ENCODE measurements at places on chromosomes 1 and 21.

DNA sequence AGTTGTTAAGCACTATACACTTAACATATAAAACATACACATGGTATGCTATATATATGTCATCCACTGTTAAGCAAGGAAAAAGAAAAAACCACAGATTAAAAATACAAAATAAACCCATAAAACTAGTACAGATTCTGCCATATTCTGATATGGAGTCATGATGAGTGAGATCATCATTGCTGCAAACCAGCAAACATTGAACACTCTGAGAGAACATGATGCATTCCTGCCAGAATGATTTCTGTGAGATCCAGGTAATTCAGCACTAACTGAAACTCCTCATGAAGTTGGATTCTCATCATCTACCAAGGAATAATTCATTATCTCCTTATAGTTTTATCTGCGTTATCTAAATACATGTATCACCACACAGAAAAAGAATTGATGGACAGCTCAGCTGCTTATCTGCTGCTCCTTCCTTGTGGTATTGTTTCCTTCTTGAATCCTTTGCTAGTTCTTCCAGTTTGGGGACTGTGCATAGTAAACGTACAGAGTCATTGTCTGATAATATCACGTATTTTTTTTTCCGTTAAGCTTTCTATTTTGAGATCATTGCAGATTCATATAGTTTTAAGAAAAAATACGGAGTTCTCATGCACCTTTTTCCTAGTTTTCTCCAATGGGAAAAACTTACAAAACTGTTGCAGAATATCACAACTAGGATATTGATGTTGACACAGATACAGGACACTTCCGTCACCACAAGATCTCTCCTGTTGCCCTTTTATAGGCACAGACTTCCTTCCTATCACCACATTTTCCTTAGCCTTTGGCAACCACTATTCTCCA lies 9.3 kb downstream of the RAB4A start:
- no peak for DNase-seq

- peak; percentile 88 for DNase-seq
Observed at GRCh38 chr1:219812491-219813203, 115.7 kb downstream of the SLC30A10 start.

DNA sequence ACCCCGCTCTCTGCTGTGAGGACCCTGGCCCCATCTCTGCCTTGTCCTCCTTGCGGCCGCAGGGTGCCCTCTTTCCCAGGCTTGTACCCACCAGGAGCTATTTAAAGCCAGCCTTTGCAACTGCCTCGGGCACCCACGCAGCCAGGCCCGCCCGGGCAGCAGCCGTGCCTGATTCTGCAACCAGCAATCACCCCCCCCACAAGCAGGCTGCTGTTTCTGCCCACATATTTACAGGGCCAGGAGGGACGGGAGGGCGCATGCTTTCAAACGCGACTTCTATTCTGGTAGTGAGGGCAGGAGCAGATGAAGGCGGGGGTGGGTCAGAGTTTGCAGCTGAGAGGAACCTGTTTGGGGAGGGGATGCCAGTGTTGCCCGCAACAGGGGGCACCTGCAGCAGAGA lies 13.6 kb downstream of the GABRD start:
- DNase-seq = no peak

- no peak for DNase-seq
Observed at GRCh38 chr1:61436491-61437120, 288.3 kb downstream of the TM2D1 start.

DNA sequence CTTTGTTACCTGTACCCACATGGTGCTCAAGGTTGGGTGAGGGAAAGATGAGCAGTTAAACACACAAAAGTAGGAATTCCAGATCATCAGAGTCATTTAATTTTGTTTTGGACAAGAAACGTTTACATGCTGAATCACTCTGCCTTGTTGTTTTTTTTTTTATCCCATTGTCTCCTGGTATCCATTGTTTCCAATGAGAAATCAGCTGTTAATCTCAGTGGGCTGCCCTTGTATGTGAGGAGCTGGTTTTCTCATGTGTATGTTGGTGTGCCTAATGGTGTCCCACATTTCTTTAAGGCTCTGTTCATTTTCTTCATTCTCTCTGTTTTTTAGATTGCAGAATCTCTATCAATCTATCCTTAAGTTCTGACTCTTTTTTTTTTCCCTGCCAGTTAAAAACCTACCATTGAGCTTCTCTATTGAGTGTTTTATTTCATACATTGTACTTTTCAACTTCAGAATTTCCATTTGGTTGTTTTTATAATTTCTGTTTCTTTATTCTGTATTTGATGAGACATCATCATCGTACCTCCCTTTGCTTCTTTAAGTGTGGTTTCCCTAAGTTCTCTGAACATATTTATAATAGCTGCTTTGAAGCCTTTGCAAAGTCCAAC lies 8.8 kb upstream of the OBSCN start:
- DNase-seq = no peak

- DNase-seq = no peak
Observed at GRCh38 chr1:76824106-76824505, 43.2 kb upstream of the ST6GALNAC5 start.

GRCh38 chr1:179550746-179551682 lies 24.7 kb downstream of the NPHS2 start:
- DNase-seq = no peak

GRCh38 chr1:94805912-94806311 lies 14.2 kb upstream of the SLC44A3 start:
- peak; percentile 36 for DNase-seq

DNA sequence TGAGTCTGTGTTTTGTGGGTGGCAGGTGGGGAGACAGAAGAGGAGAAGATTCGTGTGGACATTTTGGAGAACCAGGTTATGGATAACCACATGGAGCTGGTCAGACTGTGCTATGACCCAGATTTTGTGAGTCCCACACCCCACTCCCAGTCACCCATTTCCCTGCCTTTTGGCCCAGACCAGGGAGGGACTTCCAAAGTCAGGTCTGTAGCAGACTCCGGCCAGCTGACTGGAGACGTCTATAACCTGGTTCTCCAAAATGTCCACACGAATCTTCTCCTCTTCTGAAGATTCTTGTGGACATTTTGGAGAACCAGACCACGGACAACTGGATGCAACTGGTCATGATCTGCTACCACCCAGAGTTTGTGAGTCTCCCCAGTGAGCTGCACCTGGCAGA lies 1.6 kb downstream of the GSTM5 start:
- DNase-seq = no peak

DNA sequence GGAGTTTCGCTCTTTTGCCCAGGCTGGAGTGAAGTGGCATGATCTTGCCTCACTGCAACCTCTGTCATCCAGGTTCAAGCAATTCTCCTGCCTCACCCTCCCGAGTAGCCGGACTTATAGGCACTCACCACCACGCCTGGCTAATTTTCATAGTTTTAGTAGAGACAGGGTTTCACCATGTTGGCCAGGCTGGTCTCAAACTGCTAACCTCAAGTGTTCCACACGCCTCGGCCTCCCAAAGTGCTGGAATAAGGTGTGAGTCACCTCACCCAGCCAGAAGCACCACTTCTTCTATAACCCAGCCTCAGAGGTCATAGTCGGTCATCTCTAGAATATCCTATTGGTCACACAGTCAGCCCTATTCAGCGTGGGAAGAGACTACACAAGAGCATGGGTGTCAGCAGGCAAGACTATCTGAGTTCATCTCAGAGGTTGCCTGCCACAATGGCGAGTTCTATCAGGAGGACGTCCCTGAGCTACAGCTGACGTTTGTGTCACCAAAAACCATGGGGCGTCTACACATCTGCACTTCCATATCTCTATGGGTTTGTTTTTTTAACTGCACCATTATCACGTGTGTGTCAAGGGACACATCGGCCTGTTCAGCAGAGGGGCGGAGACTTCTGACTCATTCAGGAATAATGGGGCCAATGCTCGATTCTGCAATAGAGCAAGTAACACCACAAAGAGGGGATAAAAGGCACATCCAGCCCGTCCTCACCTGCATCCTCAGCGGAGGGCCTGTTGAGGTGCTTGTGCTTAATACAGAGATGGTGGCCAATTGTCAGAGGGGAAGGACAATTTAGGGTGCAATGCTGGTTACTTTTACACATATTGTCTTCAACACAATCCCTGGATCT lies 256.3 kb upstream of the IRF2BP2 start:
- no peak for DNase-seq

- DNase-seq = no peak
Observed at GRCh38 chr1:13763991-13764390, 64.0 kb downstream of the PRDM2 start.

DNA sequence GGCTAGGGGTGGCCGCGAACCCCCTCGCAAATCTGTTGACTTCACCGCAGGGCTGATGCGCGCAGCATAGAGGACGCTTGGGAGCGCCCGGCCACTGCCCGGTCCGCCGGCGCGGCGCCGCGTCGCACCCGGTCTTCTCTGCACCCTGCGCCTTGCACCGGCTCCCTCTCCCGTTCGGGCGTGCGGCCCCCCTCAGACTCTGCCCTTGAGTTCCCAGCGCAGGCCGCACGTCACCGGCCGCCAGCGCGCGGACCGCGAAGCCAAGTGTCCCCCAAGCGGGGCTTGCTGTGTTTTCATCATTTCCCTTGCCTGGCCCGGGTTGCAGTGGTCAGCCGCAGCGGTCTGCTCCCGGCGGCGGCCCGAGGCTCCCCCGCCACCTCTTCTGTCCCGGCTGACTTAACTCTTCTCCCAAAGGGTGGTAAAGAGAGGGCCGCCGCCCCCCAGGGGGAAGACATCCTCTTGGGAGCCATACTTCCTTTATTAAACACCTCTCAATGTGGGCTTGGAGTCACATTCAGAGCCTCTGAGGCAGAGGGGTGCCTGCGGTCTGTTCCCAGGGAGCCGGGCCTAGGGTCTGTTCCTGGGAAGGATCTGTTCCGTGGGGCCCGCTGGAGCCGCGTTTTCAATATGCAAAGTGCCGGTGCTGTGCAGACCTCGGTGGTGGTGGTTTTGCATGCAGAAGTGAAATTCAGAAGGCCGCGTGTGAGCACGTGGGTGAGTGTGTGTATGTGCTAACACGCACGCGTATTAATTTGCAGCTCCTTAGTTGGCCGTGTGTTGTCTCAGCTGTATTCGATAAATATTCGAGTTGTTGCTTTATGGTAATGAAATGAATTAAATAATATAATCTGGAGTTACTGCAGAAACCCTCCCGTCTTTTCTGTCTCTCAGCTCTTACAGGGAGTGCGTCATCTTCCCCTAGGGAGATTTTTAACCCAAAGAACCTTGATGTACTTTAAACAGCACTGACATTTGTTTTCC lies 17.6 kb downstream of the PBX1 start:
- no peak for DNase-seq

- DNase-seq = no peak
Observed at GRCh38 chr1:89547563-89548116, 23.0 kb downstream of the LRRC8B start.

- no peak for DNase-seq
Observed at GRCh38 chr1:55362558-55362957, 147.4 kb upstream of the USP24 start.

- no peak for DNase-seq
Observed at GRCh38 chr1:40317394-40318074, 448 bp upstream of the COL9A2 start.

Data from NCI-H2081 (cell line).